ENCODE measurements at places on chromosomes 11 and 22.
A peak's percentile ranks its signal among the peaks of the same experiment; 100 is the strongest.

- no peak for DNase-seq
Measured at GRCh38 chr11:121530257-121530656, 77.5 kb upstream of the SORL1-AS1 start.

- peak; percentile 7 for DNase-seq
Measured at GRCh38 chr11:122920579-122920978, 38.0 kb downstream of the JHY start.

- no peak for DNase-seq
Measured at GRCh38 chr11:68004551-68005335, 846 bp upstream of the UNC93B1 start.

DNA sequence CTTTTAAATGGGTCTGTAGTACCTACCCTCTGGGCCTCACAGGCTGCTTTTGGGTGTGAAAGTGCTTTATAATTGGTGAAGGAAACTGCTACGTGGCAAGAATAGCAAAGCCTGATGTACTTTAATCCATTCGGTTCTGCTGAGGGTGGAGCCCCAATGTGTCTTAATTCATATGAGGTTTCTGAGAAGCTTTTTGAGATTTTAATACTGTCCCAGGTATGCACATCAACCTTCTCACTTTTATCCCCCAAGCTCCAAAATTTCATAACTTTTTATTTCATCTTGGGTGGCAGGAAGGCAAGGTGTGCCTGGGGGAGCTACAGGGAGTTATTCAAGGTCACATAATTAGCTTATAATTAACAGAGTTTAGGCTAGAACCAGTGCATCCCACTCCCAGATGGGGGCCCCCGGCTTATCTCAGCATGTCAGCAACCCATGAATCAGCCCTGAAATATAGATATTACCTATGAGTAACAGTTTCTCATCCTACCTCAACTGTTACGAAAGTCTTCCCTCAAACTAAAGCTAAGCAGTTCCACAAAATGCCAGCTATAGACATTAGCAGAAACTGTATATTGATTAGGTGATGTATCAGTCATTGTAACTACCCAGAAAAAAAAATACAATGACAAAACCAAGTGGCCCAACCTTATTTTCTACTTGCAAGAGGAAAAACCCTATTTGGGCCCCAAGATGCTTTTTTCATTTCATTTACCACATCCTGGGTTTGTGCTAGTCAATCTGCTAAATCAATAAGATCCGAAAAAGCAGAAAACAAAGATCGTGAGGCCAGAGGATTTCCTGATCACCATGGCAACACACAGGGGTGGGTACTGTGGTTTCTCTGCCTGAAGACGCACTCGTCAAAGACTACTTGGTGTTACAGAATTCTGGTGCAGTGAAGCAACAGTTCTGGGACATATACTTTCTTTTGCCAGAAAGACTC, 26.7 kb downstream of the CD44 start:
- no peak for DNase-seq

DNA sequence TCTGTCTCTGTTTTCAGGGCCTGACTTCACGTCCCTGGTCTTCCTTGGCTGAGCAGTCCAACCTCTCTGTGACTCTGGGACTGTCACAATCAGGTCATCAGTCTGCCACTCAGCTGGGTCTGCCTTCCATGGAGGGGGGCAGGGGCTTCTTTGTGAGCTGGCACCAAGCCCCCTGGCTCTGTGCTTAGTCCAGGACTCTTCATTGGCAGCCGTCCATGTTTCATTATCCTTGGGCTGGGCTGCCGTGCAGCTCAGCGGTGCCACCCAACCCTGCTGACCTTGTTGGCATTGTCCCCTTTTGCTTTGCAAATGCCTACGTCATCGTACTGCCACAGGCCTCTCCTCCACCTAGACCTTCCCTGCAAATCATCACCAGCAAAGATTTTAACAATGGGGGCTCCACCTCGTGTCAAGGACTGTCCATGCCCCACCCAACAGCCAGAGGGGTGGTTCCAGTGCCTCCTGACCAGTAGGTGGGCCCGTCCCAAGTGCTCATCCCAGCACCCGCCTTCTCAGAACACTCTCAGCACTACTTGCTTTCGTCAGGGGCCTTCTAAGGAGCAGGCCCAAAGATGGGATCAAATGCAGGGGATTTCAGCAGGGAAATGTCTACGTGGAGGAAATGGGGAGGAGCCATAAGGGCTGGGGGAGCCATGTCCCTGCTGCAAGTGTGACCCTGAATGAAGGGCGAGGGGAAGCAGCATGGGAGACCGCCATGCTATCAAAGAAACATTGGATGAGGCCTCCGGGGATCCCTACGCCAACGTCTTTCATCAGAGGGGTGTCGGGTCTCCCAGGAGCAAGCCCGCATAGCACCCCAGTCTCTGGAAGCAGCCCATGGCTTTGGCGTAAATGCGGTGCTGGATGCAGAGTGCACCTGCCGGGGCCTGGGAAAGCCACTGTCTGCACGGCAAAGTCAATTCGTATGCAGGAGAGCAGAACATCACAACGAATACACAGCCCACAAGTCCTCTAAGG, 18.2 kb downstream of the KRTAP5-6 start:
- no peak for DNase-seq

DNA sequence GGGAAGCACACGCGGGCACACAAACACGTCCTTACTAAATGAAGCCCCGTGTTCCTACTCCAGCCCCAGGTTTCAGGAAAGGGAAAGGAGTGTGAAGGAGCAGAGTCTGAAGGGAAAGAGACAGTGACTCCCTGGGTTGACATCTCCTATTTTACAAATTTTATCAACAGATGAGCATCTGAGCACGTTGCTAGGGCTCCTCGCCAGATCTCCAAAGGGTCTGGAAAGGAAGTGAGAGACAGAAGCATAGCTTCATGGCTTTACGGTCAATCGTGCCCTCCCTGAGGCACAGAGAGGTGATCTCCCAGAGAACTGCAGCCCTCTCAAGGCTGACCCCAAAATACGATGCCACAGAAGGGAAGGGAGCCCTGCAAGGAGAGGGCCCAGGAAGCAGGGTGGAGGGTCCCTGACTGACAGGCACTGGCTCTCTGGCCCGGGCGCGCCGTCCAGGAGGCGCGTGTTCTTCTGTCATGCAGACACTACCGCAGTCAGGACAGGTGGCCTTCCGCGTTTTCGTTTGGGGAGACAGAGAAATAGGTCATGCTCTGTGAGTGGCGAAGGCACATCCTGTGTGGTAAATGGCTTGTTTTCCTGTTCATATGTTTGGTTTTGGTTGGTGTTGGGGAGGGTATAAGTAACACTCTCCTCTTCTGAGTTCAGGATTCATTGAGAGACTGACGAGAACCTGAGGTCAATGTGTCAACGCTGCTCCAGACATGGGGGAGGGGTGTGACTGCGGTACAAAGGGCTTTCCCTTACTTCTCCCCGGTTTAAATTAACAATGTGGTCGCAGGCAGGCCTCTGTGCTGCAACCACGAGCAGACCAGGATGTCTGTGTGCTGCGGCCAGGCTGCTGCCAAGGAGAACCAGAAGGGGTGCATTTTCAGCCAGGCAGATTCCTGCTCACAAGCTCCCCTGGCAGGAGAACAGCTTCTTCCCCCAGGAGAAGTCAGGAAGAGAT, 813.3 kb downstream of the OPCML start:
- DNase-seq, result no peak

DNA sequence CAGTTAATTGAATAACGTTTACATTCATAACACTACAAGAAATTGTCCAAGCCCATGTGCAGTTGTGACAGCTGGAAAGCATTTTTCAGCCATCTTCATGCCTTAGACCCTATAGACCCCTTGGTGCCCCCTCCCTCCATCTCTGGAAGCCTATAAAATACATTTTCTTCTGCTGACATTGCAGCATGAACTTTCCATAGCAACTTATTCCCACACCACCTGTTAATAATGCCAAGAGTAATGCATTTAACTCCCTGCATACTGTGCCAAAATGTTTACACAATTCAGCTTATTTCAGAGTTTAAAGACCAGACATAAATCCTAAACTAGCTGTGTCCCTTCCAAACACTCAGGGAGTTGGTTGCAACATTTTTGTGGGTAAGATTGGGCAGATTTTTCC, 143.0 kb upstream of the ARHGAP20 start:
- DNase-seq, result no peak

GRCh38 chr11:2290351-2290841, 11.3 kb downstream of the C11orf21 start:
- no peak for DNase-seq

DNA sequence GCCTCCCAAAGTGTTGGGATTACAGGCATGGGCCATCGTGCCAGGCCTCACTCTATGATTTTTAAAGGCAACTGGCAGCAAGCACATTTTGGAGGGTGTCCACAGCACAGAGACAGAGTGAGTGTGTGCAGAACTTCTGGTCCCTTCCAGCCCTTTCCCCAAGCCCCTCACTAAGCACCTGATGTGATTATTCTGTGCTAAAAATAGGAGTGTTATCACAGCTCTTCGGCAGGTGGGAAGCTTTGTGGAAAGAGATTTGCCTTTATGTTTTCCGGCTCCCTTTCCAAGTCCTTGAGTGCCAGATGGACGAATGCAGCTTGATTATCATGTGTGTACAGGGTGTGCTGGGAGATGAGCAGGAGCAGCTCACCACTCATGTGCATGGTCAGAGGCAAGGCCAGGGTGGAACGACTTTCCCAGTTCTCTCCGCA, 310.8 kb downstream of the DDX10 start:
- DNase-seq, result no peak

DNA sequence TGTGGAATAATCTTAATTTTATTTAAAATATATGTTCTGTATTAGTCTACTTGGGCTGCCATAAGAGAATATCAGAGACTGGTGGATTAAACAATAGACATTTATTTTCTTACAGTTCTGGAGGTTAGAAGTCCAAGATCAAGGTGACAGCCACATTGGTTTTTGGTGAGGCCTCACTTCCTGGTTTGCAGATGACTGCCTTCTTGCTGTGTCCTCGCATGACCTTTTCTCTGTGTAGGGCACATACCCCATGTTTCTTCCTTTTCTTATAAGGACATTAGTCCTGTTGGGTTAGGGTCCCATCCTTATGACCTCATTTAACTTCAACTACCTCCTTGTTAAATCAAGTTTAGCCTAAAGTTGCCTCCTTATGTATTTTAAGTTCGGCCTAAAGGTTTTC, 202.7 kb upstream of the MPPED2 start:
- no peak for DNase-seq

DNA sequence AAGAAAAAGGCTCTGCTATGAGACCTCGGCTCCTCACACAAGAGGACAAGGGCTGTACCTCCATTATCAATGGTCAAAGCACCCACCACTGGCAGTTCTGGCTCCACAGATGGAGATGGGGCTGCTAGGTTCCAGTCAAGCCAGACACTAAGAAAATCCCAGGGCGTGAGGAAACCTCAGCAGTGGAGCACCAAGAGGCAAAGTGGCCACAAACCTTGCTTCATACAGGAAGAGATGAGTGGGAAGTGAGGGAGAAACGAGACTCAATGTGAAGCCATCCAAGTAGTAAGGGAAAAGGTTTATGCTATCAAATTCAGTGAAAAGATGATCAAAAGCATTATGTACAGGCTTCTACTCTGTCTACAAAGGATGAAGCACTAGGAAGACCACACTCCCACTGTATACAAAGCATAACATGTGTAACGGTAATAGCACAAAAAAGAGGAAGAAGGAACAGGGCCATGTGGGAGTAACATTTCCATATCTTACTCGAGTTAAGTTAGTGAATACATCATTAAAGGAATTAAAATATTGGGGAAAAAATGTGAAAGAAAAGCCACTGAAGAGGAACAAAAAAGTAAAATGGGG, 27.0 kb downstream of the POLDIP3 start:
- no peak for DNase-seq

GRCh38 chr11:70353900-70354568, 44.3 kb upstream of the CTTN start:
- no peak for DNase-seq

DNA sequence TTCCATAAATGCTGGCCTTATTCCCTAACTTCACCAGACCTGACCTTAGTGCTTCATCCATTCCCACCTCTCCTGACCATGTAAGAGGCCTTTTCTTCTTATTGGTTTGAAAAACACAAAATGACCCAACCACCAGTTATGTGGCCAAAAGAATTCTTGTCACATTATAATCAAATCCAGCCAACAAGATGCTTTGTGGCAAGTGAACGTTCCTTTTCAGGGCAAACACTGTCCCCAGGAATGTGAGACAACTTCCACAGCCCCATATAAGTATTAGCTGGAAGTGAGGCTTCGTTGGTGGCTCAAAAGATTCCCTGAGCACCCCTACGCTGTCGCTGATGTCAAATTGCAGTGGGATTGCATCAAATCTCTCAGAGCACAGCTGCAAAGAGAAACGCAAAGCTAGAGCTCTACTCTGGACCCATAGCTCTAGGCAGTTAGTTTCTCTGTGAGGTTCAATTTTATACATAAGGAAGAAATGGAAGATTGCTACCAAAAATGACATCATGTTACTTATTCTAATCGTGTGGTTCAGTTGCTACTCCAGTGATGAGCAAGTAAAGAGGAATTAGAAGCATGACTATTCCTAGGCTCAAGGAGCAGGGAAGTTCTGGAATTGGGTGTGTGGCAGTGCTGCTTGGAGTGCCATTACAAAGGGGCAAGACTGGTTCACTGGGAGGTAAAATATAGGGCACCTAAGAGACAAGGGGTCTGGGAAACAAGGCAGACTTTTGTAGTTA, 26.1 kb downstream of the GLYATL1 start:
- DNase-seq, result no peak

DNA sequence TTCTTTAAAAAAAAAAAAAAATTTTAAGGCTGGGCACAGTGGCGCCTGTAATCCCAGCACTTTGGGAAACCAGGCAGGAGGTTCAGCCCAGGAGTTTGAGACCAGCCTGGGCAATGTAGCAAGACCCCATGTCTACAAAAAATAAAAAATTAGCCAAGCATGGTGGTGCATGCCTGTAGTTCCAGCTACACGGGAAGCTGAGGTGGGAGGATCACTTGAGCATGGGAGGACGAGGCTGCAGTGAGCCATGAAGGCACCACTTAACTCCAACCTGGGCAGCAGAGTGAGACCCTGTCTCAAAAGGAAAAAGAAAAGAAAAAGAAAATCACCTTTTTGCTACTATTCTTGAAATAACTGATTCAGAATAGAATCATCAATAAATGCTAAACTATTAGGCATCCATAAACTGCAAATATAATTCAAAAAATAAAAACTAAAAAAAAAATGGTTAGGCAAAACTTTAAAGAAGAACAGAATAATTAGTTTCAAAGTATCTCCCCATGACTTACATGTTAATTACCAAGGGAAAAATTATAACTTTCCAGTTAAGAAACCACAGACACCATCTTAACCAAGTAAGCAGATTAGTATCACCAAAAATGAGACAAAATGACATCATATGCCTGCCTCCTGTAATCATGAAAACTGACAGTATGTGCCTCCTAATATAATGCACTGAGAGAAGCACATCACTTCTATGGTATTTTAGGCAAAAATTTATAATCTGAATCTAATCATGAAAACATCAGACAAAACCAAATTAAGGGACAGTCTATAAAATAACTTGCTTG, 63.6 kb downstream of the DENND5A start:
- no peak for DNase-seq

DNA sequence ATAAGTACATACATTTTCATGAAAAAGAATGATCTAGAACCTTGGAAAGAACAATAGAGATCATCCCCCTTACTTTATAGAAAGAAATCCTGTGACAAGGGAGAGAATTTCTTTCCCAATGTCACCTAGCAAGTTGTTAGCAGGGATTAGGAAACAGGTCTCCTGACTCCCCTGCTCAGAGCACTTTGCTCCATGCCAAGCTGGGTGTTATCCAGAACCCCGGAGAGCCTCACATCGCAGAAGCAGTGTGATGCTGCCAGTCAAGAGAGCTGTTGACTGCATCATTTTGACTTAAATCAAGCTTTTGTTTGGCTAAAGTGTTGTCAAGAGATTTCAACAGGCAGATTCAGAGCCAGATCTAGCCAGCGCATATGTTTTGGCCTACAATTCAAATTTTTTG, 3.6 kb upstream of the RRAS2 start:
- DNase-seq, result no peak
